ENCODE measurements at places on chromosomes 12 and 14.

GRCh38 chr14:90425373-90425879 lies 28.6 kb downstream of the CALM1 start:
- no peak for DNase-seq

- DNase-seq = no peak
These were observed at the start of gene FGF23 for GRCh38 chr12:4379405-4379804. TSS of gene FGF23 (minus strand) at chr12:4379712. CDS start at chr12:4379582, 130 bp downstream.

DNA sequence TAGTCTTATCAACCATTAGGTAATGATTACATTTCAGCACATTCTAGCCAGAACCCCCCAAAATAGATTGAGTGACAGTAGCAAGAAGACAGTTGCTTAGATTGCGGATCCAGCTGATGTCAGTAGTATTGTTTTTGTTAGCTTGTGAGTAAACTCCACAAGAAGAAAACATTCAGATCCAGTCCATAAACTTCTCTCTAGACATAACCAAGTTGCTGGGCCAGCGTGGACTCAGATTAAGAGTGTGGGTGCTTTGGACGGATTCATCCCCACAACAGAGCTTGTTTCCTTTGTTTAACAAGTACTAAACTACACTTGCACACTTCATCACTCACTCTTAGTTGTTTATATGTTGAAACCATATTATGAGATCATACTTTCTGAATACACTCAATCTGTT lies 293.4 kb downstream of the NPAS3 start:
- DNase-seq = no peak

DNA sequence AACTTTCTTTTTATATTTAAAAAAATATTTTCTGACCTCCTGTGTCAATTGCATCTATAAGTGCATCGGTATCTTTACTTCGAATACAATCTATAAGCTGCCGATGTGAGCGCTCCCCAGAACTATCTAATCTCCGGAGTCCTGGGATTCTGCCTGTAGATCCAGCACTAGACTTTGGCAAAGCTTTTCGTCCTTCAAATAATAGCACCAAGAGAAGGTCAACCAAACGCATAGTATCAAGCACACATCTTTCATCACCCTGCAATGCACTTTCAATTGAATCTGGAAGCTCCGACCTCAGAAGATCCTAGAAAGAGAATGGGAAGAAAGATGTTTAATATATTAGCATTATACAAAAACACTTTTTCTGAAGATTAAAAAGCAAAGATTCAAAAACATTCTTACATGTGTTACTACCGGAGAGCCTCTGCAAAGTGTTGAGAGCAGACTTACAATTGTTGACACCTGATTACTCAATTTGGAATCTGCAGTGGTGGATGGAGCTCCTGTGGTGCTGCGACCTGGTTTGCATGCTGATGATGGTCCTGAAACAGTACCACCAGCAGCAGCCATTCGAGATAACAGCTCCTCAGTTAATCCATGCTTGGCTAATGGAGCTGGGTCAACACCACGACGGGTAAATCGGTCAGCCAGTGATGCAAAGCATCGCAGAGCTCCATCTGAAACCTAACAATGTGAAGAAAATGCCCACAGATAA lies 34.3 kb downstream of the HECTD1 start:
- DNase-seq = no peak

GRCh38 chr14:93531644-93532043 lies 100.9 kb downstream of the UNC79 start:
- no peak for DNase-seq

- DNase-seq = no peak
These were observed 124.9 kb downstream of the DERA start for GRCh38 chr12:16036073-16036472.

- no peak for DNase-seq
These were observed 107.6 kb downstream of the C12orf50 start for GRCh38 chr12:87921621-87922020.

Measured in stromal cell of bone marrow (primary cell).